Colonic mucosa (tissue), 4 donors: ENCODE measurements at places on chromosomes 5 and 9.

DNA sequence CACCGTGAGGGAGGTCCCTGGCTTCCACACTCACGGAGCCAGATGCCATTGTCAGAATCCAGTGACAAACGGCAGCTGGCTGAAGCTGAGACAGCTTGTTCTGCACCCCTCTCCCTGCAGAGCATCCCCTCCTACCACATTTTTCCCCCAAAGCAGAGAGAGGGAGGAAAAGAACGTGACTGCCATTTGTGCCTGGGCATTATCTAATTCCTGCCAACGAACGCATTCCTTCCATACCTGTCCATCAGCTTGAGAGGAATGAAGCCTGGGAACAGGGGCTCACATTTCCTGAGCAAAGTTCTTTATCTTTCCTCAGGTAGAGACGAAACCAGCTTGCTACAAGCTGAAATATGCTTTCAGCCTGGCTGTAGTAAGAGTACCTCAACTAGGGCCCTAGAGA, 175.4 kb downstream of the SLIT3 start:
- no peak for DNase-seq

- DNase-seq, result no peak
These were observed 510.2 kb downstream of the SPATA31D1 start for GRCh38 chr9:82498541-82499317.

GRCh38 chr5:91977579-91977978, 594.5 kb upstream of the ARRDC3 start:
- DNase-seq, result no peak

GRCh38 chr5:10849278-10849677, 88.2 kb upstream of the DAP start:
- DNase-seq, result no peak

GRCh38 chr5:160342413-160342941, 27.9 kb downstream of the C1QTNF2 start:
- DNase-seq, result no peak

- no peak for DNase-seq
These were observed 45.8 kb upstream of the ZBTB43 start for GRCh38 chr9:126758916-126759585.

DNA sequence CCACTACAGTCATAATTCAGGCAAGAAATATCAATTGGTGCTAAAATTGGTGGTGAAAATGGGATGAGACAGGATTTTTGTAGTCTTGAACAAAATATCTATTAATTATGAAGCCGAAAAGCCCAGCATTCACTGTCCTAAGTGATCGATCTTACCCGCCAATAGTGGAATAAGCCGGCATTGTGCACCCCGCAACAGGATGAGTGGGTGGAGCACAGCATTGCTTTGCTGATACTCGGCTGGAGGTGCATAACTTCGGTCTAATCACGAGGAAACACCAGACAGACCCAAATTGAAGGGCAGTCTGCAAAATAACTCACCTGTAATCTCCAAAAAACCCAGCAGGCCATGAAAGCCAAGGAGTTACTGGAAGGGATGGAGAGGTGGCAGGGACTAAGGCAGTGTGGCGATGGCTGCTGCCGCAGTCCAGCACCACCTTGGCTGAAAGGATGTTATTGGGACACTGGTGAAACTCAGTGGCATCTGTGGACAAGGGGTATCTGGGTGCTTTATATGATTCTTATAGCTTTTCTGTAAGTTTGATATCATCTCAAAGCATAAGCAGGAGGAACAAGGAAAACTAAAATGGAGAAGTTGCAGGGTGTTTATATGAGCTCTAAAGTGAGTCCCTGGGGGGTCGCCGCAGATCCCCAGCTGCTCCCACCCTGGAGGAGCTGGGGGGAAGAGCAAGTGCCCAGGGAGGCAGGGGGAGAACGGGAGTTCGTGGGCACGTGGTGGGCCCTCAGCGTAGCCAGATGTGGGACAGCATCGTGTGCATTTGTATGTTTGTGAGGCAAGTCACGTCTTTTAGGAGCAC, 45.2 kb downstream of the AHRR start:
- DNase-seq, result no peak

GRCh38 chr9:14238079-14238478, 75.9 kb downstream of the NFIB start:
- no peak for DNase-seq

- DNase-seq, result no peak
These were observed 145.1 kb downstream of the GAPVD1 start for GRCh38 chr9:125406810-125407087.

DNA sequence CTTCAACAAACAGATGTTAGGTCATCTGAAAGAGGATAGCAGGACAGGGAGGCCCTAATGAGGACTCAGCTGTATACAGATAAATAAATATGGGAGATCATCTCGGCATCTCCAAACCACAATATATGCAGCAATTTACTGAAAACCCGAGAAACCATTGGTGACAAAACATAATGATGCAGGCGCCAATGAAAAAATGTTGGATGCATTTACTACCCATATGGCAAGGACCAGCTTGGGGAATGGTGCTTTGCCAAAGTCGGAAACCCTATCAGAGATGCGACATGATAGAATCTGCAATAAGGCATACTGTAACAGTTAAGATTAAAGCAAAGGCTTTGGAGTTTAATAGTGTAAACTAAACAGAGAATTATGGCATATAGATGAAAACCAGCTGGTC, 92.0 kb downstream of the SNCAIP start:
- no peak for DNase-seq

DNA sequence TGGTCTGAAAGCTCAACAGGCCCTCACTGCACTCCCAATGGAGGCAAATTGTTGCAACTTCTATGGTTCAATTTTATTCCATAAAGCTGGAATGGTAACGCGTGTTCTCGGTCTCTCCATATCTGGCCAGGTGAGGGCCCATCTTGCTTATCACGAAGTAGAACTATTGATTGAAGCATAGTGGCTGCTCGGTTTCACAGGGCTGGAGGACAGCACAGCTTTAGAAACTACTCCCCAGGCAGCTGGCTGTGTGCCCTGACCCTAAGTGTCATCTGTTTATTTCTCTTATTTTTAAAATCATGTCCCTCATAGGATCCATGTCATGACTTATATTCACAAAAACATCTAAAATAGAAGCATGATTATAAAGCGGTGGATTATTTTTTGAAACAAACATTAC, 223.4 kb downstream of the NPR3 start:
- no peak for DNase-seq

DNA sequence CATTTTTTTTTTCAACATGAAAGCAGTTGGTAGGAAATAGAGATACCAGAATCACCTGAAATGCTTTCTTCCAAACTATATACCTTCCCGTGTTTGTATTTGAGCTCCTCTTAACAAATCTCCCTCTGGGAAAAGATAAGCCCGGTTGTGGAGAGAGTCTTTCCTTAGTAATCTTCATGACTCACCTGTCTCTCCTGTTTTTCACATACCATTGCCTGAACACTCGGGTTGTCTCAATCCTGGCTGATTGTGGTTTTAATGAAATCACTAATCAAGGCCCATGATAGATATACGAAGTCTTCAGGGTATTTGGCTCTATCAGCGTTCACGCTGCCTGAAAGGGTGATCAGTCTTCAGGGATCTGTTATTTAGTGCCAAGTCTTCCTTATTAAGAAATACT, 136.7 kb downstream of the MAN2A1 start:
- DNase-seq, result no peak

DNA sequence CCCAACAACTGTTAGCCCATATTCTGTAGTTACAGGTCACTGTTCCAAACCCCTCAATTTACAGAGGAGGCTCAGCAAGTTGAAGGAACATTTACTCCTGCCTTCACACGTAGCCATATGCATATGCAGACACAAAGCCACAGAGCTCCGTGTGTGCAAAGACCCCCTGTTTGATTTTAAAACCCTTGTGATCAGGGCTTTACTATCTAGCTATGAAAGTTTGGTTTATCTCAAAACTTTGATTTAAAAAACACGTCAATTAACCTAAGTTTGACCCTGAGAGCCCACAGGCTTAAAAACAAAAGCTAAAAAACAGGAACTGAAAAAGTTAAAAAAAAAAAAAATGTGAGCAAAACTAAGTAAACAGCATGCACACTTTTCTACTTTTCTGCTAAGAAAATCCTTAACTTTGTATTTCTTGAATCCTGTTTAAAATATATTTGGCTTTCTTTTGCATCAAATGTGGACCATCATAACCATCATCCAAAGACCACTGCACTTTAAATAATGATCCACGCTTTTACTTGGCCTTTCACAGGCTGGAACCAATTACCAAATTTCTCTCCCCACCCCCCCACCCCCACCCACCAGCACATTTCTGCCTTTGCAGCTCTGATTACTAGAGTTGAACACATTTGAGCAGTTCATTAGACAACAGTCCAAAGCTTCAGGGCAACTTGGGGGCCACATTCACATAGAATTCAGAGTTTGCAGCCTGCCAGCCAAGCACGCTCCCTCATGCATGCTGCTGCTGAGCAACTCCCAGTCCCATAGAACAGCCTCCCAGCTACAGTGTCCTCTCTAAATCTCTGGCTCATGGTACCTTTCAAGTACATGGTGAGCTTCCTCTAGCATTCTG, 128.8 kb upstream of the MAP3K1 start:
- DNase-seq, result no peak

DNA sequence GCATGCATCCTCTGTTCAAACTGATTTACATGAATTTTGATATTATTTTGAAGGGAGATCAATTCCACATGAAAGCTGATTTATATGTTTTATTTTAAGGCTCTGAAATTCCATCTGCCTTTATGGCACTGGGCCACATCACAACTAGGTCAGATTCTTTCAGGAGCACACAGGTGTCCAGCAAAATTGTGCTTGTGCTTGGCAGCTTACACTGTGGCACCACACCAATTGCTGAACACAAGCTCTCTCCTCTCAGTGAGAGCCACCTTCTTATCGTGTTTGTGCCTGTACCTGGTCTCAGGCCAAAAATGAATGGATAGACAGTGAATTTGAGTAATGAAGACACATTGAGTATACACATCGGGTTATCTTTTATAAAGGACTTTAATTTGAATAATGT, 200.4 kb downstream of the CDH10 start:
- no peak for DNase-seq

DNA sequence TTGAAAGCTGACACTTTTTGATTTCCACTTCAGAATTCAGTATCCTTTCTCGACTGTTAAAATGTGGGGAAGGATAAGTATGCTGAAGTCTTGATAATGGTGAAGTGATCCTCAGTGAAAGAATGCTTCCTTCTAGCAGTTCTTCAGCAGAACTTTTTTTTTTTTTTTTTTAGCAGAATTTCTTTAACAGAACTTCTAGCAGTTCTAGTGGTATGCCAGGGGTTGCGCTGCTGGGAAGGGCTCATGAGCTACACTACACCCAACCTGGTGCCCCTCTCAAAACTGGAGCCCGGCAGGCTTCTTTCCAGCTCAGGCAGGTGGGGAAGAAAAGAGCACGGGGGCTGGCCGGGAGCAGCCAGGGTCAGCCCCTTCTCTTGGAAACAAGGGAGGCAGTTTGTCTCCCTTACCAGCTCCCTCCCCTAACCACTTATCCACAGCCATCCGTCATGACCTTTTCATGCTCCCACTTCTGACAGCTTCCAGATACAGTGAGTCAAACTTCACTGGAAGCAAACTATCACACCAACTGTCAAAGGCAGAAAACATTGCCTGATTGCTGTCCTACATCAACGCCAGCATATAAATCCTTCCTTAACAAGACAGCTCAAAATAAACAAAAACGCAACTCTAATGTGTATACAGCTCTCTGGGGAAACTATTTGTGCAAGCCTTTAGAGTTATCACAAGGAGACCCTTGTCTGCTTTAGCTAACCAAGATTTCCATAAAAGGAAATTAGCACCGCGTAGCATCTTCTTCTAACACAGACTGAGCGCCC, 211.5 kb downstream of the GAPVD1 start:
- DNase-seq, result no peak

- DNase-seq, result no peak
These were observed 232.3 kb upstream of the PAPPA start for GRCh38 chr9:115921301-115921700.

- no peak for DNase-seq
These were observed 618.3 kb downstream of the NR2F1-AS1 start for GRCh38 chr5:92962752-92963151.

- DNase-seq, result no peak
These were observed 70.7 kb downstream of the LNPEP start for GRCh38 chr5:97006454-97007060.

- no peak for DNase-seq
These were observed 9.0 kb downstream of the CKMT2 start for GRCh38 chr5:81241961-81242648.

DNA sequence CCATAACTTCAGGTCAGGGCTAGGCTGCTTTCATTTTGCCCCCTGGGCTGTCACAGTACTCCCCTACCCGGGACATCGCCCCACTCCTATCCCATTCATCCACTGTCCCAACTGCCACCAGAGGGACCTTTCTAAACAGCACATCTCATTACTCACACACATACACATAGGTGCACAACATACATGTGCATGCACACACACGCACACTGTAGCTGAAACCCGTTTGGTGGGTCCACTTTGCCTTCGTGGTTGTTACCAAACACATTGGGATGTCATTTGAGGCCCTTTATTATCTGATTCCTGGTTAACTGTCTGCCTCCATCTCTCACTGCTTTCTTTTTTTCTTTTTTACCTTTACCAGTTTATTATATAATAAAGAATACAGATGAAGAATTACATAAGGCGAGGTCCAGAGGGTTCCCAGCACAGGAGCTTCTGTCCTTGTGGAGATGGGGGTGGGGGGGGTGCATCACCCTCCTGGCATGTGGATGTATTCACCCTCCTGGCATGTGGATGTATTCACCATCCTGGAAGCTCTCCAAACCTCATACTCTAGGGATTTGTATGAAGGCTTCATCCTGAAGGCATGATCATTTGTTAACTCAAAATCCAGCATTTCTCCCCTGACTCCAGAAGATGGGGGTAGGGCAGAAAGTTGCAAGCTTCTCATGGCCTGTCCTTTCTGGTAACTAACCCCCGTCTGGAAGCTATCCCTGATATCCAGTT, 186.0 kb downstream of the GOLPH3 start:
- DNase-seq, result no peak

GRCh38 chr5:169583101-169583423, 511 bp upstream of the SPDL1 start:
- no peak for DNase-seq

DNA sequence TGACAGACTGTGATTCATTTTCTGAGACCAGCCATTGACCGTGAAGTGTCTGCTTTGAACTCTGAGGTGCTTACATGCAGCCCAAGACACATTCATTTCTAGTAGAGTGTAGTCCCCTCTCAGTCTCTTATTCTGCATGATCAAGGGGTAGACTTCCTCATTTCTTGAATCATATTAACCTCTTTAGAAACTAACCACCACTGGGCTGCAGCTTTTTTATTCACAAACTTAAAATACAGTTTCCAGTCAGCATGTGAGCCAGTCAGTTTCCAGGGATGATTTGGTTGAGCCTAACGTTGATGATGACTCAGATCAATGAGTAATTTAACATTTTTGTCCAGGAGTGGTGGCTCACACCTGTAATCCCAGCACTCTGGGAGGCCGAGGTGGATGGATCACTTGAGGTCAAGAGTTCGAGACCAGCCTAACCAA, 59.2 kb downstream of the OTULIN start:
- no peak for DNase-seq

DNA sequence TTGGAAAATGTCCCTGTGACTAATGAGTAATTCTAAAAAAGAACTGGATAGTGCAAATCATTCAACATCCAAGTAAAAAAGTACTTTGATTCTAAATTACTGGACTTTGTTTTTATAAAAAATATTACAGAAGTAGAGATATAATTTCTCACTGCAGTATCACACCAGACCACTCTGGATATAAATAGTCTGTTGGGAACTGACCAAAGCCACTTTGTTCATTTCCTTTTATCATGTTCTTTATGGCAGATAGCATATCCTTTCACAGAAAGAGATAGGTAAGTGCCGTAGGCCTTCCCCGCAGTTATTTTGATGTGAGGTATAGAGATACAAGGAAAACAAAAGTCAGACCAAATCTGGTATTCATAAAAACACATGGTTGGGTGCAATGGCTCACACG, 827.4 kb upstream of the GRAMD2B start:
- no peak for DNase-seq
